NCI-H1436 (cell line): ENCODE measurements at places on chromosomes 11 and 22.

DNA sequence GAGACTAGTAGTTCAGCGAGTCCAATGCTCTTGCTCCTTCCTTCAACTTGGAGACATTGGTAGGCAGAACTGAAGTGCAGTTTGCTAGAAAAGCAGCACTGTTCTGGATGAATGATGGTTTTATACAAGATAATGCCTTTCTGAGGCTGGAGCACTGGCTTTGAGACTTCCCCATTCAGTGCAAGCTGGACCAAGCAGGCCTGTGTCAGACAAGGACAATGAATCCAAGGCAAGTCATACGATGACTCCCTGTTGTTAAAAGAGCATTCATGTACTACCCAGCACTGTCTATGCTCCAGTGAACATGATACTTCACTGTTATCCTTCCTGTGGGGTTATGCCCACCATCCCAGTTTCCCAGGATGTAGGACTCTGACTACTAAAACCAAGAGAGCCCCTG lies 242.3 kb upstream of the RAG2 start:
- DNase-seq: no peak

- DNase-seq: no peak
Measured at GRCh38 chr22:43511276-43511910, 99.6 kb downstream of the MPPED1 start.

DNA sequence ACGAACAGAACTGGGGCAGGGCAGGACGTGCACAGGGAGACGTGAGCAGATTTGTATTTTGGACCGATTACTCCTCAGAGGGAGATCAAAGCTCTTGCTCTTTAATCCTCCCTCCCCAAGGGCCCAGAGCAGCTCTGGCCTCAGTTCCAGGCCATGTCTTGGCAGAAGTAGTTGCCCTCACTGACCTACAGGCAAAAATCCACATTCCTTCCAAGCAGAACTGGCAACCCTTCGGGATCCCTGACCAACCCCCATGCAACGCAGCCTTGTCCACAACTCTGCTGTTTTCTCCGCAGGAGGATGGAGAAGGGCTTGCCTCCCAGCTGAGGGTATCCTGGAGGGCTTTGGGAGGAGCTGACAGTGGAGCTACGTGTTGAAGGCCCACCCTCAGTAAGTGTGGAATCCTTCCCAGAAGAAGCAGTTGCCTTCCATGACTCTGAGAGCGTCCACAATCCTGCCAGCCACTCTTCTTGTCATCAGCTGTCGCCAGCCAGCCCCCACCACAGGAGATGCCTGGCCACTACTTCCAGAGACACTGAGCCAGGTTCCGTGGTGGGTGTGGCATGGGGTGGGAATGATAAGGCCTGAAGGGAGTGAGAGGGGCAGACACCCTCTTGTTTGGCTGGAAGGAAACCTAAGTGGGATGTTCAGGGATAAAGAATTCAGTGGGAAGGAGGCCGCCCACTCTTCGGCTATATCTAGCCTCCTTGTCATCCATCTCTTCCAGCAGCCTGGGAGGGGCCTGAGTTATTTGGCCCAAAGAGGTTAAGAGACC lies 68.1 kb downstream of the PDE2A start:
- no peak for DNase-seq

DNA sequence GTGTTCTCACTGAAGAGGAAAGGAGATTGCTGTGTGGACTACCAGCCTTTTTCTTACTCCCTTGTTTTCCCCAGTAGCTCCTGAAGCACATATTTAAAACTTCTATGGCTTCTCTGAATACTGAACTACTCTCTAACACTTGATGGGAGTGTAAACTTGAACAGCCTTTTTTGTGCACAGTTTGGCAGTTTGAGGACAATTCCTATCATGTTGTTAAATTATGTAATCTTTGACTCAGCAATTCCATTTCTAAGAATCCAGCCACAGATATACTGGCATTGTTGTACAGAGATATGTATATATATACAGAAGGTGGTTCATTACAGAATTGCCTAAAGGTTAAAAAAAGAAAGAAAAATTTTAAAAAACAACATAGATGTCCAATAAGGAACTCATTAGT lies 47.1 kb upstream of the EED start:
- no peak for DNase-seq

DNA sequence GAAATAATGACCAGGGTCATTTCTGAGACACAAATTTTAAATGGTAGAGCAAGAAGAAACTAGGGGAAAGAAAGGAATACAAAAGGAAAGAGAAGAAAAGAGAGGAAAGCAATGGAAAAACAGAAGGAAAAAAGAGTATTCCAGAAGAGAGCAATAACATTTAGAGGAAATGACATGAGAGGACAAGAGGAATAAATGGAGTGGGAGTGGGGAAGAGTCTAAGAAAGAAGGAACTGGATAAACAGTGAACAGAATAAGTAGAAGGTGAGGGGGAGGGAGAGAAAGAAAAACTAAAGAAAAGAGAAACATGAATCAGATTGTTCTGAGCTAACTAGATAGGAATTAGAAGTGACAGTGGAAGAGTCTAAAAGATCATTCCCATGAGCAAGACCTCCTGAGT lies 28.4 kb downstream of the PRDM10 start:
- DNase-seq: no peak

DNA sequence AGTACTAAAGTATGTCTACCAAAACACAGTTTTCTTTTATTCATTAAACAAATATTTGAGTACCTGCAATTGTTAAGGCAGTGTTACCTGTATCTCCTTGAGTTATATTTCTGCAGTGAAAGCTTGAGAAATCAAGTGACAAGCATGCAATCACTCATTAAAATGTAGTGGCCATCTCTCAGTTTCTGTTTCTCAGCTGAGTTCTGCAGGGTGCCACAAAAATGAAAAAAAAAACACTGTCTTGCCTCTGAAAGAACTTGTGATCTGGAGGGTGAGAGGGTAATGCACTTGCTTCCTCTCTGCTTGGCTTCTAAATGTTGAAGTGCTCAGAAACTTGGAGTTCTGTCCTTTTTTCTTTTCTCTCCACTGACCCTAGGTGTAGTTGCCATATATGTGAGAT lies 6.8 kb downstream of the QSER1 start:
- DNase-seq: no peak

DNA sequence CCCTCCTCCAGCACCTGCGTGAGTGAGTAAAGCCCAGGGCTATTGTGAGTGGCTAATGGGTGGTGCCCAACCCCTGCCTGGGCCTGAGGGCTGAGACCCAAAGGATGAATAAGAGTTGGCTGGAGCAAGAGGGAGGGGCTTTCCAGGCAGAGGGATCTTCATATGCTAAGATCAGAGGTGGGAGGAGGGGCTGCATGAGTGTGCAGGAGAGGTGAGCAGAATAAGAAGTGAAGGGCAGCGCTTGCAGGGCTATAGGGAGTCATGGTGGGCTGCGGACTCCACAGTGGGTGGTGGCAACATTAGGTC lies 3.9 kb downstream of the EMID1 start:
- DNase-seq: no peak

DNA sequence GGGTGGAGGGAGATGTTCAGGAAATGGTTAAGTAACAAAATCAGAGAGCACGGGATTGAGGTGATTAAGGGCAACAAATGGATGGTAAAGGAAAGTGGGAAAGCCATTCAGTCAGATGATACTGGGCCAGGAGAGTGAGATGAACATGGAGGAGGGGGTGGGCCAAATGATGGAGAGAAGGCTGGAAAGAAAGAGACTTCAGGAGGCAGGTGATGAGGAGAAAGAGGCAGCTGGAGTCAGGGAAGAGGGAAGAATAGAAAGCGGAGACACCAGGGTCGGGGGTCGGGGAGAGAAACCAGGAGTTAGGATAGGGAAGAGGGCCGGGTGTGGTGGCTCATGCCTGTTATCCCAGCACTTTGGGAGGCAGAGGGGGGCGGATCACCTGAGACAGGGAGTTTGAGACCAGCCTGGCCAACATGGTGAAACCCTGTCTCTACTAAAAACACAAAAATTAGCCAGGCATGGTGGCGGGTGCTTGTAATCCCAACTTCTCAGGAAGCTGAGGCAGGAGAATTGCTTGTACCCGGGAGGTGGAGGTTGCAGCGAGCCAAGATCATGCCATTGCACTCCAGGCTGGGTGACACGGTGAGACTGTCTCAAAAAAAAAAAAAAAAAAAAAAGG lies 4.7 kb upstream of the KDM2A start:
- no peak for DNase-seq

DNA sequence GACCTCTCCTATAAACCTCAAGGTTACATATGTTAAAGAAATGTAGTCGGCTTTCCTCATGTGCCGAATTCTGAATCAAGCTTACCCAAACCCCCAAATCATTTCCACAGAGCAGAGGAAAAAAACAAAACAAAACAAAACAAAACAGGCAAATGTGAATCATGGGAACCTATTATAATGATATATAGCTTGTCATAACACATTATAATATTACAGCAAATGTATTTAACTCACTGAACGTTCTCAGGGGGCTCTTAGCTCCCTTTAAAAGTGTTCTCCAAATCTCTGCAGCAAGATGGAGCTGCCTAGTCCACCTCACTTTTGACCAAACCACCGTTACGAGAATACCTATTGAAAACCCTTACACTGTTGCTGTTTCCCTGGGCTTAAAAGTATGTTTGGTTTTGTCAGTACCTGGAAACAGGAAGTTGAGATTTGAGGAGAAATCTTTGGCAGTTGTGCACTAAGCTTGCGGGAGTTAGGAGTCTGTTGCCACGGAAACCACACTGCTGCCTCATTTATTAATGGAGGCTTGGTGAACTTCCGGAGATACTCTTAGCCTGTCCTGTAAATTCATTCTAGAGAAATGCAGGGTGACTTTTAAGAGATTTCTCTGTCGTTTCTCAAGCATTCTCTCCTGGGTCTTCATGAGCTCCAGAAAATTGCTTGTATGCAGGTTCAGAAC lies 167.0 kb upstream of the RASSF10 start:
- DNase-seq: no peak
